Stimulated activated CD4-positive, alpha-beta T cell treated with anti-CD3 and anti-CD28 coated beads, Interleukin-4, amount 100 ng/mL, for 1 hour (primary cell): ENCODE measurements at places on chromosomes 12 and 14.

- peak; percentile 44 for DNase-seq
Observed at GRCh38 chr12:32107359-32108267, 966 bp downstream of the BICD1 start.

DNA sequence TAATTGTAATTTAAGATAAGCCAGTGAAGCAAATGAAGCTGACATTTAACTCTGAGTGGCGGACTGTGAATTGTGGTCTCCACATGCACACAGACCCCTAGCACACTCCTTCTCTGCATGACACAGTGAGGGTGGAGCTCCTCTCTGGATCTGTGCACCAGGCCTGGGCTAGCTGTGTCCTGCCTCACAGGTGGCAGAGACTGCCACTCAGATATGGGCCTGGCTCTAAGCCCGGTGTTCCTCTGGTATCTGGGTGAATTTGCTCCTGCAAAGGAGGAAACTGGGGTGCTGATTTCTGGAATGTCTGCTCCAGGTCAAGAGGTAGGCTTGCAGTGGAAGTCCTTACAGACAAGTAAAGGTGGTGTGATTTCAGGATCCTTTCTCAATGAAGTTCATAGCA lies 282.4 kb downstream of the FOXN3 start:
- DNase-seq: no peak

DNA sequence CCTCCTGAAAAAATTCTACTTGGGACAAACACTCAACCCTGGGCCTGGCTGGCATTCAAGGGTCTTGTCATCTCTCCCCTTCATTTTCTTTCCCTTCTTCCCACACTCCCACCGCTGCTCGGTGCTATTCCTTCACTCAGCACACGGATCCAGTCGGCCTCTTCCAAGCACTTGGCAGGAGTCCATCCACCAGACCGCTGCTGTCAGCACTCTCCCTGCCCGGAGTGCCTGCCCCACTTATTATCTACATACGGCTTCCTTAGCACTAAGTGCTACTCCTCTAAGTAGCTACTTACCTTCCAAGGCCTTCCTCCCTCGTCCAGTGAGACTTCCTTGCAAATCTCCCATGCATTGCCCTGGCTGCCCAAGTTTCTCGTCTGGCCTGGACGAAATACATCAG lies 29.8 kb downstream of the CALM1 start:
- DNase-seq: no peak

DNA sequence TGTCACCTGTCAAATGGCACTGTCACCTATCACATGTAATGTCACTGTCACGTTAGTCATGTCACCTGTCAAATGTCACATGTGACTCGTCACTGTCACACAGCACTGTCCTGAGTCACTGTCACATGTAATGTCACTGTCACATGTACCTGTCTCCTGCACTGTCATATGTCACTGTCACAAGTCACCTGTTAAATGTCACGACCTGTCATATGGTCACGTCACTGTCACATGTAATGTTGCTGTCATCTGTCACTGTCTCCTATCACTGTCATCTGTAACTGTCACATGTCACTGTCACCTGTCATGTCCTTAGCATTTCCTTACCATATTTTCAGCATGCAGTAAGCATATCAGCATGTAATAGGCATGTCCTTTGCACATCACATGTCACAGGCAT lies 27.1 kb upstream of the TESC start:
- DNase-seq: no peak

- no peak for DNase-seq
Observed at GRCh38 chr12:43112101-43112920, 439.7 kb downstream of the ADAMTS20 start.

DNA sequence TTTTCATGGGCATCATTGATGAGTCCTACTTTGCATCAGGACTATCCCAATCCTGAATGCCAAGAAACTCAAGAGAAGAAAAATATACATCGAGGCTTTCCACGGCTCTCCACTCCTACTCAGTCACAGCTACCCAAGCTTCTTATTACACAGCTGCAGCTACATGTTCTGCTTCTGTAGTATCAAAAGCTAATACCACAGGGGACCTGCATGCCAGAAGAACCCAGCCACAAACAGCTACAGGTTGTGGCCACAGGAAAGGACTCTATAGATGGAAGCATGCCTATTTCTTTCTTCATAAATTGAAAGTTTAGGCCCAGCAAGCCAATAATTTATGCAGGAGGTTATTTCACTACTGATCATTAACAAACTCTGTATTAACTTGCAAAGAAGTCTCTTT lies 209.7 kb upstream of the EGLN3 start:
- DNase-seq: no peak

DNA sequence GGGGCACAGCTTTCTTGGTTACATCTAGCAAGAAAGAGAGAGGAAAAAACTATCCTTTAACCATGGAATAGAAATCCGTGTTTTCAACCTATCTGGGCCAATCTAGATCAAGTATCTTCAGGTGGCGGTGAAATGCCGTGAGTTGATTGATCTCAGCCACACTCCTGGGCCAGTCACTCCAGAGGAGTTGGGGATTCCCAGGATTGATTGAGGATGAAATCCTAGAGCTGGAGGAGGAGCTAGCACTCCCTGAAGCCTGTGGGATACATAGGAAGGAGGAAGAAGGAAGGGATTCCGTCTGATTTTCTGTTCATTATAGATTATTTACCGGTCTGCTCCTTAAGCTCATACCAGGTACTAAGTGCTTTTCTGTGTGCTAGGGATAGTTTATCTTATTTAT lies 106.3 kb upstream of the ARID2 start:
- no peak for DNase-seq
